Testis (tissue), 5 donors: ENCODE measurements at places on chromosomes 3 and 15.
A peak's percentile ranks its signal among the peaks of the same experiment; 100 is the strongest.

DNA sequence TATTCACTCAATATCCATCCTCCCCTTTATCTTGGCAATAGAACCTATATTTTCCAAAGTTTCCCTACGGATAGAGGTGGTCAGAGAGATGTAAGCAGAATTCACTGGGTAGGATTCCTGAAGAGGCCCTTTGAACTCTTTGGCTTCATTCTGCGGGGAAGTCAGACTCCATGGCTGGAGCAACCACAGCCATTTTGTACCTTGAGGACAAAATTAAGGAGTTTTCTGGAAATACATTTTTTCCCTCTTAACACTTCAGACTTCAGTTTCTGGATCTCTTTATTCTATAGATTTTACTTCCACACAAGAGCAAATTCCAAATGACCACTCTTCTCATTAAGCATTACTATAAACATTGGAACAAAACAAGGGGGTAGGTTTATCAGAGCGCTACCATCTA, 43.3 kb downstream of the ADAMTS9 start:
- DNase-seq = no peak

DNA sequence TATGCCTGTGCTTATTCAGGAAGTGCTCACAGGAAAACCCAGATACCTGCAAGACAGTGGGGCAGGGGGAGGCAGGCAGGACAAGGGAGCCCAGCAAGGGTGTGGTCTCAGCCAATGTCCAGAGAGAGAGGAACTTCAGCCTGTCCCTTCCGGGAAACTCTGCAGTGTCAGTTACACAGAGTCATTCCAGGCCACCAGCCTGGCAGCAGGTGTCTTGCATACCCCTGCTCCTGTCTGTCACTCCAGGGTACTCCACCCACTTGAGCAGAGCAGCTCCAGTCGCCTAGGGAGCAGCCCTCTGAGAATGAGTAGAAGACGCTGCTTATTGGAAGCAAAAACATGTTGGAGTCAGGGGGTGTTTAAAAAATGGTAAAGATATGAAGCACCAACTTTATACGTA, 431.2 kb upstream of the RGMA start:
- no peak for DNase-seq

- DNase-seq = peak; percentile 75
Observed at GRCh38 chr3:51389423-51390183, 1.5 kb upstream of the RBM15B start.

DNA sequence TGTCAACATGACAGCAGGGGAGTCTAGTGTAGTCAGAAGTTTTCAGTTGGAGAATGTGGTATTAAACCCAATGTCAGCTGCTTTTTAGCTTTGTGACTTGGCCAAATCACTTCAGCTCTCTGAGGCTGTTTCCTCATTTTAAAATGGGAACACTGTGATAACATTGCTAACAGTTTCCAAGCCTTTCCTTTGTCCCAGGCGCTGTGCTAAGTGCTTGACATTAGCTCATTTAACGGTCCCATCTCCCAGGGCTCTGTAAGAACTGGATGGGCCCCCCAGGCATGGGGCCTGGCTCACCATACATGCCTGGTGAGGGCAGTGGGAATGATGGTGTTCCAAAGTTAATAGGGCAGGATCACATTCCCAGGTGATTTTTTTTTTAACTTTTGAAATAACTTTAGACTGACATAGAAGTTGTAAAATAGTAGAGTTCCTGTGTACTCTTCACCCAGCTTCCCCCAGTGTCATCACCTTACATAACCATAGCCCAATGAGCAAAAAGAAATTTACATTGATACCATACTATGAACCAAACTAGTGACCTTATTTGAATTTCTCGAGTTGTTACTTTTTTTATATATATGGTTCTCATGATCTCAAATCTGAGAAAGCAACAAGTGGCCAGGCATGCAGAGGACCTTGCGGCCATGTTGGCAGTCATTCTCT, 7.7 kb downstream of the RASL12 start:
- no peak for DNase-seq

GRCh38 chr3:42010530-42010929, 48.6 kb upstream of the ULK4 start:
- DNase-seq = no peak

DNA sequence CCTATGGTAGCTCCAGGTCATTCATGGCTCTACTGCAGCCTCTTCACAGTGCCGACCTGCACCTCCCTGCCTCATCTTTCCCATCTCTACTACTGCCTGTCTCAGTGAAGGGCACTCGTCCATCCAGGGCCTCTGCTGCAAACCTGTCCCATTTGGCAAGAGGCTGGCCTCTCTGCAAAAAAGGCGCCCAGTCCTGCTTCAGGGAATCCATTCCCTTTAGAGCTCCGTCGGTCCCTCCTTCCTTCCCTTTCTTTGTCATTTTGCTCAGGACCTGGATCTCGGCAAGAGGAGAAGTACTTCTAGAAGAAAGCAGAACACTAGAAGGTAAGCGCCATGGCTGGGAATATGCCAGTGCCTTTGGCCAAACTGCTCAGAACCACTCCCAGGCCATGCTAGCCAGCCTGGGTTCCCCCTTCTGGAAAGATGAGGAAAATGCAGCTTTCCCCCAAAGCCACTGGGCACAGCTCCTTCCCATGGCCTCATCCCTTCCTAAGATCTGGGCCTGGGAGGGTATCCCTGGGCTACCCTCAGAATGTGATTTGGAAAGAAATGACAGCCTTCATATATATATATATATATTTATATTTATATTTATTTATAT, 6.4 kb upstream of the ISL2 start:
- DNase-seq = peak; percentile 72

- DNase-seq = no peak
Observed at GRCh38 chr3:138398791-138399575, 35.4 kb upstream of the ESYT3 start.

DNA sequence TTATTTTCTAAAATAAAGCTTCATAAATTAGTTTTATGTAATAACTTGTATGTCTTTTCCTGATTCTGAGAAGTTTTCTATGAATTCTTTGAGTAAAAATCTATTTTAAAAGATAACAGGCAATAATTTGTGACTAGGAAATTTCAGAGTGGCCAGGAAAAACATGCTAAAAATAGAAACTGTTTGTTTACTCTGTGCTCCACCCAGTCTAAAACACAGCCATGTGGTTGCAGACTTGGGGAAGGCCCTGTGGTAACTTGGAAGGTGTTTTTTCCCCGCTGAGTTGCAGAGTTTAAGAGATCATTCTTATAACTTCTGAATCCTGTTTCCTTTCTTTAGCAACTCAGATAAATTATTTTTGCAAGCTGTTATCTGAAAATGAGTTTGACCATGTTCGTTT, 21.9 kb downstream of the PLCL2 start:
- peak; percentile 59 for DNase-seq

- peak; percentile 70 for DNase-seq
Observed at GRCh38 chr15:78047761-78048627, 29.5 kb downstream of the TBC1D2B start.

- no peak for DNase-seq
Observed at GRCh38 chr15:36880913-36881460, 219.4 kb downstream of the MEIS2 start.

- DNase-seq = peak; percentile 88
Observed at GRCh38 chr3:194344012-194344411, 7.1 kb downstream of the CPN2 start.

DNA sequence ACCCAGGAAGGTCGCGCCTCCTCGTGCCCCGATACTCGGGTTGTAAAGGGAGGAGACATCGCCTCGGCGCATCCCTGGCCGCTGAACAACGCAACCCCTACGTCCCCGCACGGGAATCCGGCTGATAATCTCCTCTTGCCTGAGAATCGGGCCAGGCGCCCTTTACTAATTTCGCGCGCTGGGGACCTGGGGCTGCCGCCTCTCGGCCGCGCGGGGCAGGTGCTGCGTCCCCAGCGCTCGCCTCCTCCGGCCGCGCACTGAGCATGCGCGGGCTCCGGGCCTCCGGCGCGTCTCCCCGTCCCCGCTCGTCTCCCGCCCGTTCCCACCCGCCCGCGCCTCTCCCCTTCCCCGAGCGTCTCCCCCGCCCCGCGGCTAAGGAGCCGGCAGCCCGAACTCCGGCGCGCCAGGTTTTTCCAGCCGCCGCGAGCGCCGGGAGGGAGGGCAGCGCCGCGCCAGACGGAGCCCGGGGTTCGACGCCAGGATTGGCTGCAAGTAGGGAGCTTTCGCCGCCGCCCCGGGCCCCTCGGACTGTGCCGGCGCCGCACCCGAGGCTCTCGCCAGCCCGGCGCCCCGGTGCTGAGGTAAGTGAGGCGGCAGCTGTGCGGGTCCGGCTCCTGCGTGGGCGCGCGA, at the start of gene CNTN4:
TSS of gene CNTN4 (plus strand) at position 469 of the 630 bp plus-strand sequence.
- DNase-seq = peak; percentile 64

- DNase-seq = no peak
Observed at GRCh38 chr3:131283862-131284261, 97.7 kb upstream of the NUDT16 start.

DNA sequence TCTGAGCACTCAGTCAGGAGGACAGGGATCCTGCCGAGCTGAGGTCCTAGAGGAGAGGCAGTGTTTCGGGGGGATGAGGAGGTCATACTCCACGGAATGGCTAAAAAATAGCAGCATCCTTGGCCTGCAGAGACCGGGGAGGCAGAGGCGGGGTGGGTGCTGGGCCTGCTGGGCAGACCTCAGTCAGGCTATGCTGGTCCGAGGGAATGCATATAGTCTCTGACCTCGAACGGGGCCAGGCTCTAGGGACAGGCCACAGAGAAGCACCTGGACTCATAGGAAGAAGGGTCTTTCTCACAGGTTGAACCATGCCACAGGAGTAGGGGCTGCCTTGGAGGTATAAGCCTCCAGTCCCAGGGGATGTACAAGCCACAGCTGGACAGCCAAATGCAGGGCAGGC, 14.0 kb upstream of the SKIC8 start:
- no peak for DNase-seq

GRCh38 chr3:45546716-45547701, 47.5 kb upstream of the LIMD1 start:
- DNase-seq = peak; percentile 41

- peak; percentile 96 for DNase-seq
Observed at GRCh38 chr3:32570421-32571191, at the start of gene DYNC1LI1. TSS of gene DYNC1LI1 (minus strand) at chr3:32570858. CDS start at chr3:32570770, 88 bp downstream.

DNA sequence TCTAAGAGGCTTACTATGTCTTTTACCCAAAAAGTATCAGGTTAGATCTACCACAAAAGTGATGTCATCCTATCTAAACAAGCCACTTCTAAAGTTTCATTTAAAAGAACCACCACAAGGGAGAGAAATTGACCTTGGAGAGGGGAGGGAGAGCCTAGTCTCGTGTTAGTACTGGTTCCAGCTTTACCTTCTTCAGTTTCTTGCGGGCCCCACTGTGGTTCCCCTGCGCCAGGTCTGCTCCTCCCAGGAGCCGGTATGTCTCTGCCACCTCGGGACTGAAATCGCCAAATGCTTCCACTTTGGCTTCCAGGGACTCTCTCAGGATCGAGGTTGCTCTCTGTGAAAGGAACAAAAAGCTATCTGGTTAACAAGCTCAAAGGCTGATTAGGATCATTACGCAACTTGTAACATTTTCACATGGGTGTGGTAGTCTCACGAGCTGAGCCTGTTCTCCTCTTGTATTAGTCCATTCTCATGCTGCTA, 51.1 kb downstream of the SYNM start:
- peak; percentile 7 for DNase-seq

DNA sequence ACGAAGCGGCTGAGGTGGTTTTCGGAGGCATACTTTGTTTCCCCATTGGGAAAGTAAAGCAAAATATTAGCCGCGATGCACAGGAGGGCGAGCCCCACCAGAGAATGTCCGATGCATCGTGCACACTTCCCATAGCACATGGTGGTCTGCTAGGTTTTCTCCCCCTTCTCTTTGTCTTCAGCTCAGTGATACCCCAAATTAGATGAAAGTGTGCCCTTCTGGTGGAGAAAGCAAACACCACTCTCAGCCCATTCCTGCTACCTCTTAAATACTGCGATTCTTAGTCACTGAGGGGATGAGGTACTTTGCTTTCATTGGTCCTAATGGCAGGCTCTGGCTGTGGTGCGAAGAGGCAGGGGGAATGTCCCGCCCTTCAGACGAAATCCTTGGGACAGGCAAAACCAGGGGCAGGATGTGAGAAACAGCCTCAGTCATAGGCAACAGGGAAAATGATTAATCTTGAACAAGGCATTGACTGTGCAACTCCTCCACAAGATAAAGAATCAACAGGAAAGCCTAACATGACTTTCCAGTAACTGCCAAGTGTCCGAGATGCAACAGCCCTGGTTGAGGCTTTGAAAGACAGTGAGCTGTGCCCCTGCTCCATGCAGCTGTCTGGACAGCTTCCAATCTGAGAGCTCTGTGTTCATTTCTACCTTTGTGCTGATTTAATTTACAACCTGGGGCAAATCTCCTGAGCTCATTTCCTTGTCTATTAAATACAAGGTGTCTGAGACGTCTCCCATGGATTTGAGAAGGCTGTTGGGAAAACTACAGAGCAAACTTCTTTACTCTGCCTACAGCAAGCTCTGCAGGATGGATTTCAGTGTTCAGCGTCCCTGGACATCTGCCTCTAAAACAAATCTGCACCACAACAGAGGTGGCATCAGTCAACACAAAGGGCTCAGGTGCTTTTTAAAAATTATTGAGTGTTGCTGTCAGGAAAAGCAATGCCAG, at the start of gene TM4SF1:
TSS of gene TM4SF1 (minus strand) at position 242 of the 957 bp plus-strand sequence. CDS start at position 140, 102 bp downstream.
- DNase-seq = no peak

- DNase-seq = no peak
Observed at GRCh38 chr3:7290077-7290825, 429.3 kb downstream of the GRM7 start.

- no peak for DNase-seq
Observed at GRCh38 chr3:124832782-124833709, 54.1 kb downstream of the ITGB5 start.

GRCh38 chr3:111906656-111907055, 47.6 kb downstream of the PHLDB2 start:
- no peak for DNase-seq

GRCh38 chr3:74613060-74613459, 1.4 kb downstream of the CNTN3 start:
- no peak for DNase-seq

DNA sequence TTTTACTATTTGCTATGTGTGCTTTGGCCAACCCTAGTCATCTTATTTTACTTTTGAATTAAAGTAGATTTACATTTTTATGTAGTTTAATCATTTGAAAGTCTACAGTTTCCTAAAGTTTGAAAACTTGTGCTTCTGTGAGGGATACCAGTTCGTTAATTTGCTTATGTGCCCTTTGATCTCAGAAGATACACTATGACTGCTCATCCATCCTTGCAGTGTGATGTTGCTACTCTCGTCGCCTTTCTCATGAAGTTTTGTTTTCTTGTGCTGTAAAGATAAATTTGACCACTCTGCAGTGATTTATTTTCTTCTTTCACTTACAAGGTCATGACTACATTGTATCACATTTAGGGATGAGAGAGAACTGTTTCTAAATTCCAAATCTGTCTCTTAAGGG, 16.3 kb downstream of the SNRPN start:
- no peak for DNase-seq

DNA sequence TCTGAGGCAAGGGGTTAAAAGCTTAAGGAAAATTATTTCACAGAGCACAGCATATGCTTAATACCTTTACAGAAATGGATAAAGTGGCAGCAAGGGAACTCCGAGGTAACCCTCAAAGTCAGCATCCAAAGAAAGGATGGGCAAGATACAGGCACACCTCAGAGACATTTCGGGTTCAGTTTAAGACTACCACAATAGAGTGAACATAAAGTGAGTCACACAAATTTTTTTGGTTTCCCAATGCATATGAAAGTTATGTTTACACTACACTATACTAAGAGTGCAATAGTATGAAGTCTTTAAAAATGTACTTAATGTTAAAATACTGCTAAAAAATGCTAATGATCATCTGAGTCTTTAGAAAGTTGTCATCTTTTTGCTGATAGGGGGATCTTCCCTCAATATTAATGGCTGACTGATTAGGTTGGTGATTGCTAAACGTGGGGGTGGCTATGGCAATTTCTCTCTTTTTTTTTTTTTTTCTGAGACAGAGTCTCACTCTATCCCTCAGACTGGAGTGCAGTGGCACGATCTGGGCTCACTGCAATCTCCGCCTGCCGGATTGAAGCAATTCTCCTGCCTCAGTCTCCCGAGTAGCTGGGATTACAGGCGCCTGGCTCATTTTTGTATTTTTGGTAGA, 10.0 kb downstream of the UBR1 start:
- DNase-seq = no peak
